Vagina (tissue), 2 donors: ENCODE measurements at places on chromosomes 3 and 15. TPM values are rescaled to one million over a fixed set of nuclear protein-coding genes. Genes with fewer than 3 reads are reported as not detected.

DNA sequence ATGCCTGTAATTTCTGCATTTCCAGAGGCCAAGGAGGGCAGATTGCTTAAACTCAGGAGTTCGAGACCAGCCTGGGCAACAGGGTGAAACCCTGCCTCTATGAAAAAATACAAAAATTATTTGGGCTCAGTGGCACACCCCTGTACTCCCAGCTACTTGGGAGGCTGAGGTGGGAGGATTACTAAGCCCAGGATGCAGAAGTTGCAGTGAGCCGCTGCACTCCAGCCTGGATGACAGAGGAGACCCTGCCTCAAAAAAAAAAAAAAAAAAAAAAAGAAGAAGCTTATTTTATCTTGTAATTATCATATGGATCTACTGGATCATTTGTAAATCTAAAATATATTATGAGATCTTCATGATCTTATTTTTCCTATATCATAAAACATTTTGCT, 84.1 kb downstream of the PPCDC start:
- H3K4me3 ChIP-seq, result no peak overlapping the region
- H3K27ac ChIP-seq, result no peak overlapping the region
- H3K4me1 ChIP-seq, result peaks cover 11% of the 10 kb centered on the region
- DNase-seq, result no peak

GRCh38 chr15:38860253-38860652, 295.6 kb upstream of the RASGRP1 start:
- H3K4me1 ChIP-seq, result no peaks in the 10 kb centered on the region
- H3K4me3 ChIP-seq, result no peak overlapping the region
- H3K36me3 ChIP-seq, result no peaks in the 10 kb centered on the region
- no peak for DNase-seq
- no peak overlapping the region for H3K27ac ChIP-seq
- H3K27me3 ChIP-seq, result no peaks in the 10 kb centered on the region

DNA sequence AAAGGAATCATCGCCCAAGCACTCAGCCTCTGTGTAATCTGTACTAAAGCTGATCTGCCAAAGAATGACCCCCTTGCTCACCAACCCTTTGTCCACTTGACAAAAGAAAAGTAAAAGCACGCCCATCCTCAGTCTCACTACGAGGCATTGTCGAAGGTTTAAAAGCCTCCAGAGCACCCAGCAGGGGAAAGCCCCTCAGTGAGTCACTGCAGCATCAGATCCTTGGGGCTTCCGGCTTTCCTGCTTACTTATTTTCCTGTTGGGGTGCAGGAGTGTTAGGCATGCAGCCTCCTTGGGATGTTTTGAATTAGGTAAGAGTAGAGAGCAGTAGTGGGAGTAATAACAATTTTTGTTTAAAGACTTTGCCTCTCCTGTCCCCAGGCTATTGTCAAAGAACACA, 216.1 kb downstream of the MTHFS start:
- H3K4me1 ChIP-seq, result no peaks in the 10 kb centered on the region
- DNase-seq, result no peak
- H3K27ac ChIP-seq, result no peak overlapping the region
- H3K4me3 ChIP-seq, result no peak overlapping the region

TUSC7 gene
- total RNA-seq, result not detected

DNA sequence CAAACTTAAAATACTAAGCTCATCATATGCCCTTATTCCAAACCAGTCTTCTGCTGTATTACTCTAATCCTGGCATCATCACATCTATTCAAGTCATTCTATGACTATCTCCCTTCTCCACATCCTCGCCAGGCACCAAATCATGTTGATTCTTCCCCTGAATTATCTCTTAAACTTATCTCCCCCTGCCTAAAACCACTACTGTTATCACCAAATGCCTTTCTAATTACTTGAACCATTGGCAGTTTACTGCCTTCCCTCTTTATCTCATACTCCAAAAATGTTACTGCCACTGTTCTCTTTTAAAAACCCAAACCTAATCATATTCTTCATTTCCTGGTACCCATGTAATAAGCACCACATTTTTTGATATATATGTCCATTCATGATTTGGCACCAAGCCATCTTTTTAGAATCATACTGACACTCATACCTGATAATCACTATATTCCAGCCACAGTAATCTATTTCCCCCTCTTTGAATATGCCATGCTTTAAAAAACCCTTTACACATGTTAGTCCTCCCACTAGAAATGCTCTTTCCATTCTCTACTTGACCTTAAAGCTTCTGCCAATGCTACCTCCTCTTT, 126.8 kb downstream of the PEAK1 start:
- H3K4me3 ChIP-seq, result no peak overlapping the region
- no peaks in the 10 kb centered on the region for H3K36me3 ChIP-seq
- no peaks in the 10 kb centered on the region for H3K27me3 ChIP-seq
- no peak overlapping the region for H3K27ac ChIP-seq
- H3K4me1 ChIP-seq, result peaks cover 2% of the 10 kb centered on the region

CHRM5 gene
- not detected for total RNA-seq

GRCh38 chr3:8563597-8563996, 62.0 kb downstream of the LMCD1 start:
- H3K4me1 ChIP-seq, result peaks cover 8% of the 10 kb centered on the region
- no peak for DNase-seq

KIF7 gene
- 7.9 TPM for total RNA-seq

DNA sequence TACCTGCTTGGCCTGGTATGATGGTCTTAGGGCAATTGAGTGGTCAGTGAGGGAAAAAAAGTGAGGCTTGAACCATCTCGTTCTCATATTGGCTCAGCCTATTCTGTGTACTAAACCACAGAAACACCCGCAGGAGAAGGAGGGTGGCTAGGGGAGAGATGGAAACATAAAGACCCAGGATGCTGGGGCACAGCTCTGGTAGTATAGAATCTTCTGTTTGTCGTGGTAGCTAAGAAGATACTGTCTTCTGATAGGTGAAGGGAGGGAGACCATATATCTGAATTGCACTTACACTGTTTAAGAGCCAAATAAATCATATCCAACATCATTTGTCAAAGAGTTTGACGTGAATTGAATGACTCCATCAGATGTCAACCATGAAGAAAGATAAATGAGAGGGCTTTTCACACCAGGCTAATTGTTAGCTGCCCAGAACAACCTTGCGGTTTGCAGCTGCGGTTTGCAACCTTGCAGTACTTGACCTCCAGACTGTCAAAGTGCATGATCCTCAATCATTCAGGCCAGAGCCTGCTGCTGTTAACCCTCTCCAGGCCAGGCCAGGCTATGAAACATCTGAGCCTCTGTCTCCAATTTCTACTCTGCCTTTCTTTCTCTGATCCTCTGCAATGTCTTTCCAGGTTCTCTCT, 40.9 kb upstream of the PIK3R4 start:
- H3K4me1 ChIP-seq, result no peaks in the 10 kb centered on the region
- no peaks in the 10 kb centered on the region for H3K36me3 ChIP-seq
- no peaks in the 10 kb centered on the region for H3K27me3 ChIP-seq
- DNase-seq, result no peak
- H3K4me3 ChIP-seq, result no peak overlapping the region

GRCh38 chr15:77420610-77421369, at the start of gene HMG20A:
Gene HMG20A (plus strand): TSS chr15:77420888. CDS start chr15:77458408, 37,520 bp downstream.
- H3K27me3 ChIP-seq, result no peaks in the 10 kb centered on the region
- H3K4me1 ChIP-seq, result peaks cover 44% of the 10 kb centered on the region
- DNase-seq, result peak; percentile 92
- H3K4me3 ChIP-seq, result peak within 1 kb of the TSS; percentile 95

EPB42 gene
- not detected for total RNA-seq

FAM43A gene
- 20.4 TPM for total RNA-seq

DNA sequence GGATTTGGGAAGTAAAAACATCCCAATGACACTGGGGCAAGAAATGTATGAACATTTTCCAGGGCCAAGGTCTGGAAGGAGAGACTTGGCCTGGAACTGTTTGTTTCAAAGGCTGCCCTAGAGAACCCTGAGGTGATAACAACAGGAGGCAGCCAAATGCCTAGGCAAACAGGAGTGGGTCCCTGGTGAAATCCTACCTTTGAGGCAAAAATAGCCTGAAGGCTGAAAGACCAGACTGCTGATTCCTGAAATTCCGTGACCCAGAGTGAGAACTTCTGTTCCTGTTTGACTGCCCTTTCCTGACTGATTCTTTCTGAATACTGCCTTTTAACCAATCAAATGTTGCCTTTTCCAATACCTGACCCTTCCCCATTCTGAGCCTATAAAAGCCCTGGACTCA, 196.4 kb downstream of the NSUN3 start:
- H3K36me3 ChIP-seq, result no peaks in the 10 kb centered on the region
- no peaks in the 10 kb centered on the region for H3K4me1 ChIP-seq
- no peak overlapping the region for H3K27ac ChIP-seq
- no peak for DNase-seq

GRCh38 chr3:40057786-40058185, 248.4 kb downstream of the MYRIP start:
- H3K36me3 ChIP-seq, result no peaks in the 10 kb centered on the region
- H3K4me1 ChIP-seq, result no peaks in the 10 kb centered on the region
- no peak overlapping the region for H3K27ac ChIP-seq
- no peaks in the 10 kb centered on the region for H3K27me3 ChIP-seq

DNA sequence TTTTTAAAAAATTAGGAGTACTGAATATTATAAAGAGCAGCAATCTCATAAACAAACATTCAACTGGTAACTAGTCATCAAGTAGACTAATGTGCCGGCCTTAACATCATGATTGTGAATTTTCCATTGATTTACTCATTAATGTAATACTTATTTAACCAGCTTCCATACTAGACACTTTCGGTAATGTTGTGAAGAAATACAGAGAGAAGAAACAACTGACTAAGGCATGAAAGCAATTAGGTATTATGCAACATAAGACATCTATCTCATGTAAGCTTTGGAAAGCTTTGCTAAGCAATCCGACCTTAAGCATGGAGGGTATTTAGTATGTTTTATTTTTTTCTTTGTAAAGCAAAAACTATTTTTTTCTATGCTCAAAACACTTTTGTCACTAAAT, 108.0 kb downstream of the IL1RAP start:
- H3K27me3 ChIP-seq, result no peaks in the 10 kb centered on the region
- no peaks in the 10 kb centered on the region for H3K4me1 ChIP-seq
- no peaks in the 10 kb centered on the region for H3K36me3 ChIP-seq
- H3K27ac ChIP-seq, result no peak overlapping the region

OXTR gene
- total RNA-seq, result 0.25 TPM

DNA sequence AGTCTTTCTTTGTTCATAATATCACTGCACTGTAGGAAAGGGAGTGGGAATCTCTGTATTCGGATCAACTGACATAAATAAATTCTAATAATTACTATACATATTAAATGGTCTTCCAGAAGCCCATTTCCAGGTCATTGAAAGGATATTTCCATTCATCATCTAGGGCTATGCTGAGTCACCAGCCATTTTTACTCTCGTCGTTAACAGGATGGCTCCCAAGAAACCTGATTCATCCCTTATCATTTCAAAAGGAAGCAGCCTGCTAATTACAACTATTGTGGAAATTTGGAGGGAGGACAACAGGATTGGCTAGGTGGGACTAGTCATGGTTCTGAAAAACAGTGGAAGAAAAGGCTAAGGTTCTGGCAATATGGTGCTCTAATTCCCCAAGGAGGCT, 13.6 kb downstream of the GMNC start:
- no peak overlapping the region for H3K27ac ChIP-seq
- no peaks in the 10 kb centered on the region for H3K36me3 ChIP-seq
- no peak for DNase-seq
- no peaks in the 10 kb centered on the region for H3K27me3 ChIP-seq
- no peaks in the 10 kb centered on the region for H3K4me1 ChIP-seq
- H3K4me3 ChIP-seq, result no peak overlapping the region

GRCh38 chr3:10353160-10353559, 32.2 kb upstream of the SEC13 start:
- no peaks in the 10 kb centered on the region for H3K4me1 ChIP-seq
- no peaks in the 10 kb centered on the region for H3K27me3 ChIP-seq
- DNase-seq, result no peak
- no peak overlapping the region for H3K27ac ChIP-seq

MYRIP gene
- 7.4 TPM for total RNA-seq

MUSTN1 gene
- 30.2 TPM for total RNA-seq

SECISBP2L gene
- total RNA-seq, result 24.3 TPM

- no peak overlapping the region for H3K27ac ChIP-seq
- H3K4me1 ChIP-seq, result no peaks in the 10 kb centered on the region
- no peaks in the 10 kb centered on the region for H3K27me3 ChIP-seq
- no peak overlapping the region for H3K4me3 ChIP-seq
These were observed 14.0 kb downstream of the FAM227B start for GRCh38 chr15:49606594-49606993.
